Activated CD4-positive, alpha-beta T cell treated with anti-CD3 and anti-CD28 coated beads, Interleukin-2, amount 50 U/mL, for 16 hours (primary cell): ENCODE measurements at places on chromosomes 2 and 18.

- no peak for DNase-seq
Measured at GRCh38 chr2:88667219-88667618, 24.3 kb upstream of the RPIA start.

DNA sequence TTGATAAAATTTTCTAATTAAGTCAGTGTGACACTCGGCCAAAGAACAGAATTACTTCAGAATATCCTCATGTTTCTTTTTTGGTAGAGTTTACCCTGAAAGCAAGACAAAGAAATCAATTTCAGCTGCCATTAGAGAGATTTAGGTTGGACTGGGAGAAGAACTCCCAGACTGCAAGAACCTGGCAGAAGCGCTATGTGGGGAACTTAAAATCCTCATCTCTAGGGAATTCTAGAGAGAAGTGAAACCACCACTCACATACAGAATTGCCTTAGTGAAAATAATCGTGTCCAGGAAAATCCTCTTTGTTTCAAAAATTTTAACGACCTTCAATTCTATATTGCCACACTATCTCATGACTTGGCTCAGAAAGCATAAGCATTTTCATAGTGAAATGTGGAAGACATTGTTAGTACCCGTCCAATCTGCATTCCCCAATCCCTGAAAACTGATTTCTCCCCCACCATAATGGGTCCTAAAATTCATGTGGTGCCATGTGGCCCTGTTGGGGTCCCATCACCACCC is 297.3 kb upstream of the MEIS1 start:
- no peak for DNase-seq

DNA sequence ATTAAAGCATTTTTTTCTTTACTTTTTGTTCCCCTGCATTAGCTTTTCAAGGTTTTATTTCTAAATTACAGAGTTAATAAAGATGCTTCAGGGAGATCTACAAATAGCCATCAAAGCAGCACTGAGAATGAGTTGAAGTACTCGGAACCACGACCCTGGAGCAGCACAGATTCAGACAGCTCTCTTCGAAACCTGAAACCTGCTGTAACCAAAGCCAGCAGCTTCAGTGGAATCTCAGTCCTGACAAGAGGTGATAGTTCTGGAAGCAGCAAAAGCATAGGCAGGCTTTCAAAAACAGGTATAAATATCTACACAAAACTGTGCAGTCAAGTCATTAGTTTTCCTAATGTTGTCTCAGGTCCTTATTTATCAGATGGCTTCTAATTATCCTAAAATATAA is 102.8 kb upstream of the UBXN4 start:
- no peak for DNase-seq

DNA sequence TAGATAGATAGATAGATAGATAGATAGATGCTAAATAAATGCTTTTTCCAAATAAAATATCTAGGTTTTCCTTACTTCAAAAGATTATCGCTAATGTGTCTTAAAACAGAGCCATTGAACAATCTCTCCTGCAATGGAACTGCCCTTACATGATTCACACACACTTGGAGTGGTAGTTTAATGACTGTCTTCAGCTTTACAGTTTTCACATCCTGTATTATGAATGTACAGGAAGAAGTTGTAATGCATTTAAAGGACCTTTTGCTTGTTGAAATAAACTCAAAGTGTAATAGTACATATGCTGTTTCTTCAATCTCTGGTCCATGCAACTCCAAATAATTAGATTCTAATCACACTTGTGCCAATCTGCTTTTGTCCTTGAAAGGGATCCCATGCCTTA is 797.6 kb upstream of the CDH2 start:
- DNase-seq, result no peak

DNA sequence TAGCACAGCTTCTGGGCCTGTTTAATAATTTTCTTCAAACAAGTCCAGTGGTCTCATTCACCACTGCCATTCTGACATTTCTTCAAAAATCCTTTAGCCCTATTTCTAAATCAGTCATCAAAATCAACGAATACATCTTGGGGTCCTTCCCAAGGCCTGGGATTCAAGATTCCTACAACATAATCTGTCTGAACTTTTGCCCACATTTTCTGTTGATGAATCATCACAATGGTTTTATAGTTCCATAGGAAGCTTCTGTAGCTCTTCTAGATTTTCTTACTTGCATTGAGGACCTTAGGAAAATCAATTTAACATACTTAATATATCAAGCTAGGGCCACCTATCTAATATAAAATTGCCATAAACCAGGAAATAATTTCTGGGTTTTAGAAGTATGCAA is 811.8 kb upstream of the ACVR2A start:
- no peak for DNase-seq

DNA sequence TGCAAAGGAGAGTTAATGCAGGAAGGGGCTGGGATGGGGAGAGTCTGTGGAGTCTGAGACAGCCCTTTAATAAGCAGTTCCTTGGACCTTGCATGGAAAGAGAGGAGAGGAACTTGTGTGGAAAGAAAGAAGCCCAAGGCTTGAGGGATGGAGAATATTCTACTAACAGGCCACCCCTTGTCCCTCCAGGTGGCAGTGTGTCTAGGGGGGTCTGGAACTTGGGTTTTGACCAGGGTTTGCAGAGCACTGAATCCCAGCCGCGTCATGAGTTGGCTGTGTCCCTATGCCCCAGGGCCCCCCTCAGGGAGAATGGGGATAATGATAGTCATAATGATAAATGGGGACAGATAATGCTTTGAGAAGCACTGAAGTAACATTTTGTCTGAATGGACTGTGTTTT is 15.0 kb downstream of the TCF7L1 start:
- no peak for DNase-seq
